B cell (primary cell): ENCODE measurements at places on chromosomes 4 and X. TPM values are rescaled to one million over a fixed set of nuclear protein-coding genes. Genes with fewer than 3 reads are reported as not detected.

RNF212 gene
- 3.8 and 5.9 TPM in 2 replicates for total RNA-seq

USP17L10 gene
- total RNA-seq = not detected in 2 replicates

CCKAR gene
- total RNA-seq = not detected in 2 replicates

PAK3 gene
- 0.17 TPM in 1 of 2 replicates, not detected in the other for total RNA-seq

ETNPPL gene
- total RNA-seq = not detected in 2 replicates

DNA sequence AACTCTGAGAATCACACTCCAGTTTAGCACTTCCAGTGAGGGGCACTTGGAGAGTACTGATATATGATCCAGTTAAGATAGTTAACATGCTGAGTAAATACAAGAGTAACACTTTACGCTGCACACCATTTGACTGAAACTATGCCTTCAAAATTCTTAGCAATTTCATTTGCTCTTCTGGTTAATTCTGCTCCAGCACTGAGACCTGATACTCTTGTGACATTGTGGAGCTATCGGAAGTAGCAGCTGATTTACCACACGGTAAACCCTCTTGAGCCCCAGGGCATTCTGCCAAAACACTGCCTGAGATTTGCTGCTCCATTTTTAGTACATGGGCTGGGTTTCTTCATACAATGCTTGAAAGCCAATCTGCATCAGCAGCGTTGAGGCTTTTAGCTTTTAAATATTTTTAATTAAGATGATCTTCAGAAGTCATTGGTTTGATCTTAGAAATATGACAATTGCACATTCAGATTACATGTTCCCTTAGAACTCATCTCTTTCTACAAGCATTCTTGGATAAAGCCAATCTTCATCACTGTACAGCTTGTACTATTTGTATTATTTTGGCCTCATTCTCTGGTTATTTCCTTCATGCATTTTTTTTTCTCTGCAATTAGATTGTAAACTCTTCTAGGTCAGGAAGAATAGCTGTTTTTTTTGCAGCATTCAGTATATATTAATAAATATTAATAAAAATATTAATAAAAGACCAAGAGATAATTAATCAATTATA lies 67.8 kb upstream of the ETNPPL start:
- H3K4me3 ChIP-seq = no peak overlapping the region
- DNase-seq = no peak
- no peaks in the 10 kb centered on the region for H3K27me3 ChIP-seq
- H3K27ac ChIP-seq = no peak overlapping the region
- H3K4me1 ChIP-seq = no peaks in the 10 kb centered on the region

GRCh38 chrX:133726211-133726630 lies 259.2 kb downstream of the GPC3 start:
- no peaks in the 10 kb centered on the region for H3K36me3 ChIP-seq
- H3K27ac ChIP-seq = no peak overlapping the region
- H3K4me3 ChIP-seq = no peak overlapping the region
- H3K4me1 ChIP-seq = no peaks in the 10 kb centered on the region
- DNase-seq = no peak

GRCh38 chr4:3041192-3042142 lies 32.9 kb downstream of the HTT-AS start:
- DNase-seq = peak; percentile 86
- H3K27me3 ChIP-seq = no peaks in the 10 kb centered on the region
- peak overlapping the region; percentile 89 for H3K27ac ChIP-seq
- peaks cover 92% of the 10 kb centered on the region for H3K4me1 ChIP-seq

DNA sequence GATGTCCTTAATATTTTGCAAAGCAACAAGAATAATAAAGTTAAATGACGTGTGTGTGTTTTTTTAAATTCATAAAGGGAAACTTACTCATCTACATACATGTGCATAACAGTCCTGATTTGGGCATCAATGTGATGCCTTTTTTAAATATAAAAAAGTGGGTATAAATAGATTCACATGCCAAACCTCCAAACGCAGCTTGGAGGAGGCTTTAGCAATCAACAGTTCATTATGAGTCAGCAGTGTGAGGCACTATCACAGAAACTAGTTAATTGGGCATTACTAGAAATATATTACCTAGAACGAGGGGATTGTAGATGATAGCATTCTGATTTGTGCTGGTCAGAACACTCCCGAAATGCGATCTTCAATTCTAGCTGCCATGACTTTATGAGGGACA lies 115.1 kb downstream of the HS6ST2 start:
- H3K4me3 ChIP-seq = no peak overlapping the region
- no peaks in the 10 kb centered on the region for H3K4me1 ChIP-seq
- no peaks in the 10 kb centered on the region for H3K36me3 ChIP-seq
- DNase-seq = no peak
- no peaks in the 10 kb centered on the region for H3K27me3 ChIP-seq

GRCh38 chr4:41024556-41025491 lies 189.5 kb downstream of the APBB2 start:
- H3K4me1 ChIP-seq = no peaks in the 10 kb centered on the region
- no peaks in the 10 kb centered on the region for H3K27me3 ChIP-seq
- no peak overlapping the region for H3K4me3 ChIP-seq
- no peaks in the 10 kb centered on the region for H3K36me3 ChIP-seq
- H3K27ac ChIP-seq = no peak overlapping the region

DNA sequence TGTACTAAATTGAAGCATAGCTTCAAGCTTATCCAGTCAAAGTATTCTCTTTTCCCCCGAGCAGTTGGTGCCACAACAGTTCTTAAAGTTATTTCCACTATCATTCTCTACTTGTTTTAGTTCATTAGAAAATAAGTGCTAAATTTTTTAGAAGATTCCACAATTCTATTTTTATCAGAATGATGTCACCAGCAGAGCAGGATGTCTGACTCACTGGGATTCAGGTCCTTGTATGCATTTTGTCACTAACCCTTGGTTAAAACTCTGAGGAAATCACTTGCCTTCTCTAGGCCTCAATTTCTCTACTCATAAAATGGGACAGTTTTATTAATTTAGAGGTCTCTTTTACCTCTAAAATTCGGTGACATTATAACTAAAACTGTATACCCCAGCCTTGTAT lies 3.4 kb downstream of the DDX53 start:
- H3K4me1 ChIP-seq = no peaks in the 10 kb centered on the region
- no peaks in the 10 kb centered on the region for H3K36me3 ChIP-seq
- H3K27me3 ChIP-seq = no peaks in the 10 kb centered on the region
- no peak for DNase-seq
- no peak overlapping the region for H3K4me3 ChIP-seq

DNA sequence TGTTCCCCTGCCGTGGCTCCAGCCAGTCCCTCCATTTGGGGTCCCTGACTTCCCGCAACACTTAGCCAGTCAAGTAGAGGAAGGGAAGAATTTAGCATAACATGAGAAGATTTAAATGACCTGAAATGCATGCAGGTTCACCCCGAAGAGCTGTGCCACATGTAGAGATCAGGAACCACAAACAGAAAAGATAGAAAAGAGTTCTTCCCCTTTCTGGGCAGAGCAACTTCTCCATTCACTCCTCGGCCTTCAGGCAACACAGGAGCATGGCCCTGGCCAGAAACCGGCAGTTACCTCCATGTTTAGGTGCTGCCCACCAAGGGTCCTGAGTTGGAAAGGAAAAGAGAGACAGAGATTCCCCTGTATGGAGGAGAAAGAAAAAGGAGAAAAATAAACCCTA lies 5.2 kb downstream of the NLRP2B start:
- no peak overlapping the region for H3K27ac ChIP-seq
- no peak overlapping the region for H3K4me3 ChIP-seq
- H3K36me3 ChIP-seq = no peaks in the 10 kb centered on the region
- H3K4me1 ChIP-seq = no peaks in the 10 kb centered on the region
- no peak for DNase-seq

GRCh38 chrX:55007656-55008055 lies 7.5 kb downstream of the APEX2 start:
- H3K4me3 ChIP-seq = no peak overlapping the region
- H3K36me3 ChIP-seq = no peaks in the 10 kb centered on the region
- no peaks in the 10 kb centered on the region for H3K27me3 ChIP-seq
